ENCODE measurements at places on chromosomes 2 and 18.

GRCh38 chr2:43314299-43314927 lies 88.0 kb upstream of the ZFP36L2 start:
- no peak for DNase-seq

- peak; percentile 75 for DNase-seq
These were observed 85.4 kb downstream of the STPG4 start for GRCh38 chr2:47069628-47070154.

DNA sequence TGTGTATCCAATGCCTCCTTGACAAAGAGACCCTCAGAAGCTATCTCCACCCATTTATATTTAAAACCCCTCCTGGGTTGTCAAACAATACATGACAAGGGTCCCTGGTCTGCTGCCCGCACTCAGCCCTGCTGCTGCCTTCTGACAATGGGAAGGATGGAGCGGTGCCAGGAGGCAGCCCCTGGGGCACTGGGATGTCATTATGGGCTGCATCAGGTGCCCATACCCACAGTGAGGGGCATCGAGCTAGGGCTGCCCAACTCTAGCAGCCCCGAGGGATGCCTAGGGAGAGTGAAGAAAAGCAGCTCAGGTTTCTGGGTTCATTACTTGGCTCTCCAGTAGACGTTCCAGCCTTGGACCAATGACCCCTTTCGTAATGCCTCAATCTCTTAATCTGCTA lies 301.7 kb downstream of the ALK start:
- DNase-seq = no peak

- DNase-seq = no peak
These were observed 140.4 kb upstream of the MMADHC start for GRCh38 chr2:149727927-149728326.

GRCh38 chr2:584863-585823 lies 92.1 kb downstream of the TMEM18 start:
- DNase-seq = no peak

DNA sequence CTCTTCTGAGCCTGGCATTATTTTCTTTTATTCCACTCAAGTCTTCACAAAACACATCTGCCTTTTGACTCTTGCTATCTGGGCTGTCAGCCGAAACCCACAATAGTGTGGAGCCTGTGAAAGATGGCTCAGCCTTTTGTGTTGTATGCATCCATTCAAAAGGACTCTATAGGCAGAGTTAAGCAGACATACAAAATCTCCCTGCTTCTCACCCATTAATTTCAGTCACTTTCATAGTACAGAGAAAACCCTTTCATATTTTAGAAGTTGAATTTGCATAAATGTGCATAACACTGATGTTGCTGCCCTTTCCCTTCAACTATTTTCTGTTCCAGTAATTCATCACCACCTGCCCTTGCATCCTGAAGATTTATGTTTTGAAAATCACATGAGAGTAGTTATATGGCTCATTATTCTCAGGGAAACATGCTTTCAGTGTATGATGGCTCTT lies 154.6 kb downstream of the EVA1A start:
- DNase-seq = no peak

GRCh38 chr2:240622531-240623235 lies 2.6 kb upstream of the GPR35 start:
- peak; percentile 66 for DNase-seq

DNA sequence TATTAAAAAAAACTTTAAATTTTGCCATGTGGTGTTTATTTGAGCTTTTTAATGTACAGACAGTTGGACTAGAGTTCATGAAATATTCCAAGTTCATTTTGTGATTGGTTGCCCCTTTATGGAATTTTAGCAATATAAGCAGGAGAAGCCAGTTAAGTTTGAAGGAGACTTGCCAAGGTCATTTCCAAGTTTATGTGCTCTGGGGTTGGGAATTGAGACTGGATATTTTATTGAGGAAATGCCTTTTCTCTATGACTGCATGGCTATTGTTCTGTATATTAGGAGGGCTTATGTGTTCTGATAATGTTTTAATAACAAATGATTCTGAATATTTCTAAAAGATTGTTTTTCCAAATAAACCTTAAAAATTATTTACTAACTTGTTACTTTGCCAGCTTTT lies 67.0 kb upstream of the TCF4 start:
- no peak for DNase-seq

- DNase-seq = no peak
These were observed 72.3 kb upstream of the ATG16L1 start for GRCh38 chr2:233178994-233179847.

DNA sequence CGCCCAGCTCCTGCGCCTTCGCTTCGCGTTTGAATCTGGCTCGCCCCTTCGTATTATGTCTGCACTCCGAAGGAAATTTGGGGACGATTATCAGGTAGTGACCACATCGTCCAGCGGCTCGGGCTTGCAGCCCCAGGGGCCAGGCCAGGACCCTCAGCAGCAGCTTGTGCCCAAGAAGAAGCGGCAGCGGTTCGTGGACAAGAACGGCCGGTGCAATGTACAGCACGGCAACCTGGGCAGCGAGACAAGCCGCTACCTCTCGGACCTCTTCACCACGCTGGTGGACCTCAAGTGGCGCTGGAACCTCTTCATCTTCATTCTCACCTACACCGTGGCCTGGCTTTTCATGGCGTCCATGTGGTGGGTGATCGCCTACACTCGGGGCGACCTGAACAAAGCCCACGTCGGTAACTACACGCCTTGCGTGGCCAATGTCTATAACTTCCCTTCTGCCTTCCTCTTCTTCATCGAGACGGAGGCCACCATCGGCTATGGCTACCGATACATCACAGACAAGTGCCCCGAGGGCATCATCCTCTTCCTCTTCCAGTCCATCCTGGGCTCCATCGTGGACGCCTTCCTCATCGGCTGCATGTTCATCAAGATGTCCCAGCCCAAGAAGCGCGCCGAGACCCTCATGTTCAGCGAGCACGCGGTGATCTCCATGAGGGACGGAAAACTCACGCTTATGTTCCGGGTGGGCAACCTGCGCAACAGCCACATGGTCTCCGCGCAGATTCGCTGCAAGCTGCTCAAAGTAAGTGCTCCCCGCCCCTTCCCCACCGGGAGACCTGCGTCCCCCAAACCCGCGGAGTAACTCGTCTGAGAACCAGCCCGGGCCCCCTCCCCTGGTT lies 453 bp downstream of the KCNJ3 start:
- peak; percentile 45 for DNase-seq

GRCh38 chr2:3712831-3713503 lies 9.6 kb downstream of the DCDC2C start:
- DNase-seq = no peak

DNA sequence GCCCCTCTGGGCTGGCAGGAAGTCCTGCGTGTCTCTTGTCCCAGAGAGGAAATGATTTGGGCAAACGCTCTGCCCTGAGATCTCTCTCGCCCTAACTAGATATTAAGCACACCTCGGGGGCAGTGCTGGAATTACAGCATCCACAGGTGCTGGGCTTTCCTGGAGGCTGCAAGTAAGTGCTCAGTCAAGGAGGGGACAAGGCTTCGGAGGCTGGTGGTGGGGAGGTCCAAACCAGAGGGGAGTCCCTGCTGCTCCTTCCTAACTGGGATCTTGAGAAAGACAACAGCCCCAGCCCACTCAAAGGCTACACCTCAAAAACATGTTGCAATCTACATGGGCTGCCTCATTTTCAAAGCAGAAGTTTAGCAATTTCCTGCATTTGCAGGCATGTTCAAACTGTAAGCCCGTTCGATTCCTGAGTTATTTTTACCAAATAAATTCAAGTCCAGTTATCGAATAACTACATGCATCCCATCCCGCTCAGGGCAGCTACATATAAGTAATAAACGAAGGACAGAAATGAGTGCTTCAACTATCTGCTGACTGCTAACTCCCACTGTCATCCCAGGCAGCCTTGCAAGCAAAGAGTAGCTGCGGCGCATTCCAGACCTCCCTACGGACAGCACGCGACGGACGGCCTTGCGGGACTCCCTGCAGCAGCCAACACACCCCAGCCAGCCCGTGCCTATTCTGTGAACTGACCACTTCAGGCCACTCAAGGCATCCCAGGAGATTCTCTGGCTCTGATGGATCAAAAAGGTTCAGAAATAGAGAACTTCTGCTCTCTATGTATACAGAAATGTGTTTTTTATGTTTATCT lies 27.5 kb downstream of the ZNF516 start:
- DNase-seq = no peak

DNA sequence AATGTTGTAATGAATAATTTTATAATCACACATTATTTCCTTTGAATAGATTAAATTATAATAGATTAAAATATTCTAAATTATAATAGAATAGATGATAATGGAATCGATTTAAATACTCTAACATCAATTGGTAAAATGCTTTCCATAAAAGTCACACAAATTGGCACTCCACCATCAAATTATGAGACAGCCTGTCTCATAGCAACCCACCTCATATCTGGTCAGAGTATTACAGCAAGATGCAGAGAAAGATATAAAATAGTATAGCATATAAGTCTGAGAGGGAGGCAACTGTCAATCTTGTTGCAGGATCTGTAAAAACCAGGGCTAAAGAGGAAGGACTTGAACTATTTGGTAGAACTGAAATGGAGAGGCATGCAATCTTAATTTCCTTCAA lies 98.4 kb upstream of the NCKAP5 start:
- no peak for DNase-seq

DNA sequence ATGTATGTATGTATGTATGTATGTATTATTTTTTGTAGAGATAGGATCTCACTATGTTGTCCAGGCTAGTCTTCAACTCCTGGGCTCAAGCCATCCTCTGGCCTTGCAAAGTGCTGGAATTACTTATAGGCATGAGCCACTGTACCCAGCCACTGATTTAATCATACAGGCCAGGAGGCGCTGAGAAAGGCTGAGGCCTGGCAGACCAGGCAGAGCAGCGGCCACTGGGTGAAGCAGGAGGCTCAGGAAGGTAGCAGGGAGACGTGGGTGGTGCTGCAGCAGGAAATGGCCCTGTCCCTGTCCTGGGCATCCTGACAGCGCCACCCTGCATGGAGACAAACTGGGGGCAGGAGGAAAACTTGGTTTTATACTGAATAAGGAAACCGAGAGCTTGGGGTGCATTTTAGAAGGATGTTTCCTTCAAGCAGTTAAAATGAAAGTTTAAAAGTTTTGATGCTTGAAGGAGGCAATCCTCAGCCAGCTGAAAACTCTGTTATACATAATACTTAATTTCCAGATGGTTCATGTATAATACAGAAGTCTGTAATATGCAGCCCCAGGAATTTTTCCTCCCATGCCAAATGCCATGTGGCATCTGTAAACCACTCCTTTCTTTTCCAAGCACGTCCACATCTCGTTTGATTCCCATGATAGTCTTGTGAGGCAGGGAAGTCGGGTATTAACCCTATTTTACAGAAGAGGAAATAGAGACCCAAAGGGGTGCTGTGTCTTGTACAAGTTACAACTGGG lies 182.4 kb downstream of the CELF4 start:
- DNase-seq = no peak

DNA sequence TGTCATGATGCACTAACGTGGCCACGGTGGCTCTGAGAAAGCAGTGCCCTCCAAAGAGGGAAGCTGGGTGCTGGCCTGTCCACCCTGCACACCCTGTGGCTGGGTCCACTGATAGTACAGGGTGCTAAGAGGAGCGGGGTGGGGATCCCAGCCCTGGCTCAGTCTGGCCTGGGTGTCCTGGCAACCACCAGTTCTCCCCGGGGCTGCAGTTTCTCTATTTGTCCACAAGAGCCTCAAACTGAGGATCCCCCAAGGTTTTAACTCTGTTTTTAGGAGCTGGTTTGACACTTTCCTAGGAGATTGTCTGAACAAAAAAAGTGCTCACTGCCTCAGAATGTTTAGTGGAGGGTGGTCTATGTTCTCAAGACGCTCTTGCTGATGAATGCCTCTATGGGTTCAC lies 29.0 kb downstream of the EDAR start:
- DNase-seq = no peak

DNA sequence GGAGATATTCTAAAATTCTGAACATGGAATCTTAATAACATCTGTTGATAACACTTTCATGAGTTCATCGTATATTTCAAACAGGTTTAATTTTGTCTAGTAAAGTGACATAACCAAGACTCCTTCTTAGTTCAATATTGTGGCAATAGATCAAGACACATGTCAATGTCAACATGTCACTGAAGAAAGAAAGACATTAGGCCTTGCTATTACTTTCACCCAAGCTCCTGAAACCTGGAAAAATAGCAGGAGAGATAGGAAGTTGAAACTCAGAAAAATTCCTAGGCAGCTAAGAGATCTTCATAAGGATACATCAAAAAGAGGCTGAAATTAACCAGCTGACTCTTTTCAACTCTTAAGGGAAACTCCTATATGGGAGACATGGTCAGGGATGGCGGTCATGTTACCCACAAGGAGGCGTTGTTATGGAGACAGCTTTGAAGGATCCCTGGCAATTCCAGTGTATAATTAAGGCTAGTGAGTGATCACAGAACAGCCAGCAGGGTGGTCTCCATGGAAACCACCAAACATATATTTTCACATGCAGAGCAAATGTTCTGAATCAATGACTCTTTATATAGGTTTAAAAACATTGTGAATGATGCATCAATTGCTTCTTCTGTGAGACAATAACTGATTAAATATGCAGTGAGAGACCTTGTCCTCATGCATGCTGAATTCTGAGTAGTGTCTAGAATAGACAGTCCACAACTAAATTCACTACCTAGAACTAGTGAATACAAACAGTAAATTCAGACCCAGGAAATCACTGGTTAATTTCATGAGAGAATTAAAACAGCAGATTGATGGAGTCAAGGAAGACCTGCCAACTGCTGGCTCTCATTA lies 115.3 kb upstream of the RIOK3 start:
- DNase-seq = no peak

GRCh38 chr2:20660506-20661420 lies 6.2 kb upstream of the GDF7 start:
- peak; percentile 9 for DNase-seq

DNA sequence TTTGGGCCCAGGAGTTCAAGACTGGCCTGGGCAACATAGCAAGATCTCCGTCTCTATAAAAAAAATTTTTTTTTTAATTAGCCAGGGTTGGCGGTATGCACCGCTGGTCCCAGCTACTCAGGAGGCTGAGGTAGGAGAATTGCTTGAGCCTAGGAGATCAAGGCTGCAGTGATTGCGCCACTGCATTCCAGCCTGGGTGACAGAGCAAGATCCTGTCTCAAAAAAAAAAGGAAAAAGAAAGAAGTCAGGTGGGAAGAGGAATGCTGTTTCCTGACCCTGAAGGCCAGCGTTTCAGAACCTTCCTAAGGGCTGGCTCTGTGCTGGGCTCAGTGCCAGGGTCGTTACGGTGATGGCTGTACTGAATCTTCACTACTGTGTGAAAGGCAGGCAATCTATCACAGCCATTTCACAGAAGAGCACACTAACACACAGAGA lies 35.0 kb upstream of the AGAP1 start:
- no peak for DNase-seq
